ENCODE measurements at places on chromosomes 16 and 17. TPM values are rescaled to one million over a fixed set of nuclear protein-coding genes. Genes with fewer than 3 reads are reported as not detected.
A peak's percentile ranks its signal among the peaks of the same experiment; 100 is the strongest.

GRCh38 chr16:1971796-1972489 lies at the start of gene TBL3:
TBL3 (plus strand) TSS chr16:1972053; CDS start chr16:1972165, 112 bp downstream.
- peak; percentile 95 for DNase-seq

Gene MFSD6L
- total RNA-seq: 0.12 TPM

Gene NEUROD2
- not detected for total RNA-seq

GRCh38 chr16:27470567-27471431 lies 68.8 kb downstream of the IL21R start:
- DNase-seq: peak; percentile 71

GRCh38 chr16:55021595-55022475 lies 91.2 kb downstream of the IRX5 start:
- no peak for DNase-seq

DNA sequence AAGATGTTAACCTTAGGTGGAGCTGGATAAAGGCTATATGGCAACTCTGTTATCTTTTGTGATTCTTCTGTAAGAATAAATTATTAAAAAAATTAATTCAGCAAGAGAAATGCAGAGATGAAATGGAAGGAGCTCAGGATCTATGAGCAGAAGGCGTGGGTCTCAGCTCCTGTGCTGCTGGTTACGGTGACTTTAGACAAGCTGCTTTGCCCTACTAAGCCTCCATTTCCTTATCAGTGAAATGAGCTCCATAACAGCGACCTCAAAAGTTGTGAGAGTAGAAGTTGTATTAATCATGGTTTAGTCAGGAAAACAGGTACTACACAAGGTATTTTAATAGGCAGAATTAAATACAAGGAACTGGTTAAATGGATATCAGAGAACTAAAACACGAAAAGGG lies 48.2 kb upstream of the FOXJ1 start:
- DNase-seq: no peak

- no peak for DNase-seq
Observed at GRCh38 chr16:372302-372983, 2.1 kb upstream of the MRPL28 start.

Gene KRT24
- not detected for total RNA-seq

DNA sequence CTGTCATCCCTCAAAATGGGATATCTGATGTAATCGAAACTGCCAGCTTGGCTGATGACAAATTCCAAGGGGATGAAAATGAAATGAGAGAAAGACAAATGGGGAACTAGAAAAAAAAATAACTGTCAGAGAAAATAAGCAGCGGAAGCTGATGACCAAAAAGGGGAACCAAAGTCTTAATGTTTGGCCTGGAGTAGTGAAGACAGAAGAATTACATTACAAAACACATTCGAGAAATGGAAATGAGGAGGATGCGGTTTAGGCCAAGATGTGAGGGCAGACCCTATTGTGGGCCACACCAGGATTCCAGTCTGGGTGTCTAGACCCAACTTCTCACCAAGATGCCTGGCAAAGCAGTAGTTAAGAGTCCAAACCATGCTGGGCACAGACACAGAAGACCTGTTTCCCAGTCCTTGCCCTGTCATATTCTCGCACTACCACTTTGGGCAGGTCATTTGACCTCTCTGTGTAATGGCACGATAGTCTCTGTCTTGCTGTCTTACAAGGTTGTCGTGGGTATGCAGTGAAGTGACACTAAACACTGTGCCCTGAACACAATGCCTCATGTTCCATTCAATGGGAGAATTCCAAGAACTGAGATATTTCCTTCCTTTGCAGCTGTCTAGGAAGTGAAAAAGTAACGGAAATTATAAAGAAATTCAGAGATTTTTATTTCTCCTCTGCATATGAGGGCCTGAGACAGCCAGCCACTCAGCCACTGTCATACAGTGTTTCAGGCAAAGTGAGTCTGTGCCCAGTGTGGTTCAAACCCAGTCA lies 12.3 kb upstream of the CCL2 start:
- DNase-seq: no peak

GRCh38 chr16:51834794-51835193 lies 683.7 kb upstream of the SALL1 start:
- DNase-seq: no peak

GRCh38 chr17:83080579-83080857 lies 1.1 kb downstream of the METRNL start:
- no peak for DNase-seq

GRCh38 chr16:57953857-57954256 lies 17.1 kb downstream of the CNGB1 start:
- no peak for DNase-seq

DNA sequence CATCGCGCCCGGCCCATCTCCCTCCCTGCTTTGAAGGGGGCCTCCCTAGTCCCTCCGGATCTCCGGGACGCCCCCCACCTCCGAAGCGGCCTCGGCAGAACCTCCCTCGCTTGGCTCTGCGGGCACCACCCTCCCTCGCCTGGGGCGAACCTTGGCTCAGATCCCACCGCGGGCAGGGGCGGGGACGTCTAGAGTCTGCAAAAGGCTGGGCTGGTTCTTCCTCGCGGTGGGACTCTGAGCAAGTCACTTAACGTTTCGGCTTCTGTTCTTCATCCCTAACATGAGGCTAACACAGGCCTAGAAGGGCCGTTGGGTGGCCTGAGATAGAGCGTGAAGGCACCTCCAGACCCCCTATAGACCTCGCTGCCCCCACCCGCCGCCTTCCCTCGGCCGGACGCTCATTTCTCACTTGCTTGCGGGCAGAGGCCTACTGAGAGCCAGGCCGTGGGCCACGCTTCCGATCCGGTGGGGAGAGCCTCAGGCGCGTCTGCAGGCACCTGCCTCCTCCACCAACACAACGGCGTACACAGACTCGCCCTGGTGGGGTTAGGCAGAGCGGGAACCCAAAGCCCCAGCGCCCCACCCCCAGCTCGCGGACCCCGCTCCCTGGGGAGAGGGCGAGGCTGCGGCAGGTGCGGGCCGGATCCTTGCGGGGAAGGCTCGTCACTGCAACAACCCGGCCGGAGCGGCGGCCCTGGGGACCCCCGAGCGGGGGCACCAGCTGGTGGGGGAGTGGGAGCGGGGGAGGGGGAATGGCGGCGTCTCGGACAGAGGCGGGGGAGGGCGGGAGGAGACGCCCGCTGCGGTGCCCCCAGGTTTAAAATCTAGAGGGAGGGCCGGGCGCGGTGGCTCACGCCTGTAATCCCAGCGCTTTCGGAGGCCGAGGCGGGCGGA lies 5.4 kb downstream of the MYO1C start:
- DNase-seq: peak; percentile 86

- DNase-seq: no peak
Observed at GRCh38 chr16:3706253-3707012, 10.9 kb downstream of the TRAP1 start.

Gene DHRS13
- total RNA-seq: 2.5 TPM

Data from right atrium auricular region (tissue), 2 donors.